ENCODE measurements at places on chromosomes 1 and 21.

- DNase-seq: no peak
Measured at GRCh38 chr1:165355139-165355976, 1.2 kb downstream of the LMX1A start.

DNA sequence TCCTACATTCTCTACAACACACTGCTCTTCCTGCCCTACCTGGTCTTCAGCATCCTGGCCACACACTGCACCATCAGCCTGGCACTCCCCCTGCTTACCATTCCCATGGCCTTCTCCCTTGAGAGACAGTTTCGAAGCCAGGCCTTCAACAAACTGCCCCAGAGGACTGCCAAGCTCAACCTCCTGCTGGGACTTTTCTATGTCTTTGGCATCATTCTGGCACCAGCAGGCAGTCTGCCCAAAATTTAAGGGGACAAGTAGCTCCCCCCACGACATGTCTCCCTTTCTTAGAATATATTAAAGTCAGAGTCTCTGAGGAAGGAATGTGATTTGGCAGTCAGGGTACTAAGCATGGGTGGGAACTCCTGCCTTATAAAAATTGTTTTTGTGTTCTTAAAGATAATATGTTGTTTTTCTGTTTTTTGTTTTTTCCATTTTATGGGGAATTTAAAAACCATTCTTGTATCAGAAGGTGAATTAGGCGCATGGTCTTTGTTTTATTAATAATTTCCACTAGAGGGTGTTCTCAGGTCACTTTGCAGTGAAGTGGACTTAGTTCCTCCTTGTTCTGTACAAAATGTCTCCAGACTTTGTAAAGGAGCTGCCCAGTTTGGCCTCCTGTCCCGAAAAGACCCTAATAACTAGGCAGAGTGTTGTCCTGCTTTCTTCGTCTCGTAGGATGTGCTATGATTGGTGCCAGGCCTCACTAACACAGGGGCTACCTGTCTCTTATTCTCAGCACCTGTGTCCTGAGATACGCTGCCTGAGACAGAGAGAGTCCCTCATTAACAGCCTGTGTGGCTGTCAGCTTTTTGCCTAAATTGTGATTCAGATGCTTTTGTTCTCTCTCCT, 13.1 kb downstream of the UBIAD1 start:
- no peak for DNase-seq

- DNase-seq: no peak
Measured at GRCh38 chr1:236179634-236180033, 37.3 kb downstream of the GPR137B start.

GRCh38 chr1:191839891-191840290, 318.4 kb upstream of the RGS18 start:
- no peak for DNase-seq

GRCh38 chr1:84027368-84027767, 28.4 kb upstream of the TTLL7 start:
- no peak for DNase-seq

DNA sequence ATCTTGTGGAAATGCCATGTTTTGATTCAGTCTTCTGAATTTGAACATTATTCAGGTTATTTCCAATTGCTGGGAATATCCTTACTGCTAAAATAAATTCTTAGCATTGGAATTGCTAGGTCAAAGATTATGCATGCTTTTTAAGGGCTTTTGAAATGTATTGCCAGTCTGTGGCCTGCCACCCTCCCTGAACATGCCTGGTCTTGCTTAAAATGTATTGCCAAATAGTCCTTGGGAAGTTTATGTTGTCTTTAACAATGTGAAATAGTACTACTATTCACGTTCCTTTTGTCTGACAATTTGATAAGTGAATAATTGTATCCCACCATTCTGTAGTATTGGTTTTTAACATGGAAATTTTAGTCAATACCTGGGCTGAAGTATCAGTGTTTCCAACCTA, 13.6 kb downstream of the TARDBP start:
- no peak for DNase-seq

DNA sequence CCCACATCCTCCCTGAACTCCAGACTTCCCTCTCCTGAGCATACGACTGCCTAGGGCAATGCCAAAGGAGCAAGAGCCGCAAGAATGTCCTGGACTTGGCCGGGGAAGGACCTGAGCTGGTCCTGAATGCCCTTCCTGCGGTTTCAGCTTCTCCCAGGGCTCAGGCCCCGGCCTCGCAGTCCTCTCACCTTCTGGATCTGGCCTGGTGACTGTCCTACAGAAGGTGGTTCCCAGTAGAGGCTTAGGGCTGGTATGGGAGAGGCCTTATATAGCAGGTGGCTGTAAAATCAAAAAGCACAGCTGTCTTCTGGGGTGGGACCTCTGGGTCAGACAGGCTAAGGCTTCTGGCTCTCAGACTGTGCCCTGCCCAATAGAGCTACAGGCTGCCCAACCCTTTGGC, at the start of gene LYPD8:
Gene LYPD8 (minus strand): TSS at position 243 of the 400 bp plus-strand sequence. CDS start 4,678 bp downstream, outside the sequence.
- no peak for DNase-seq

GRCh38 chr1:181588631-181589030, 105.3 kb downstream of the CACNA1E start:
- DNase-seq: no peak

- DNase-seq: no peak
Measured at GRCh38 chr21:40723317-40723716, 123.6 kb downstream of the DSCAM start.

DNA sequence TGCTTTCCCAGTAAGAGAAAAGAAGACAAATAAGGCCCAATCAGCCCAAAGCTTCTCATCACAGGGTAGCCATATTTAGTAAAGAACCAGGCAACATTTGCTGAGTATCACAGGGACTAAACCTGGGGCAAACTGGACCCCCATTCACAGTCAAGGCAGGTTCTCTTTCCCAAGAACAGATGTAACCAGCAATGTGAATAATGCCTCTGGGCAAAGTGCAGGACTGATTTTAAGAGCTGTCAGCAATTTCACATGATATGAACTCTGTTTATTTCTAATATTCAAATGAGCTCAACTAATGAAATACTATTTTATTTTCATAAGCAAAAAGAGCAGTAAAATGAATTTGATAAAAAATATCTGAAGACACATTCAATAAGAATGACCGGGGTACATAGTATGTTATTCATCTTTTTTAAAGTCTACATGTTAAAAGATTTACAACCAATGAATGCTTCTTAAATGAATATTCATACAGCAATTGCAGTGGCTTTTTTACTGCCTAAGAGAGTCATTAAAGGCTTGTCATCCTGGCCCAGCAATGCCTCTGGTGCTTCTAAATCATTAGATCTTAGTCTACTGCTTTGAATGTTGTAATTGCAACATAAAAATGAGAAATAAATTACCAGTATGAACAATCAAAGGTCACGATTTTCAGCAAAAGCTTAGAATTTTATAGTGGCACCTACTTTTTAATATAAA, 308.8 kb downstream of the SMYD3 start:
- no peak for DNase-seq

GRCh38 chr1:23619299-23620188, 60.2 kb upstream of the ID3 start:
- DNase-seq: peak; percentile 37

GRCh38 chr1:243508303-243508713, 252.5 kb downstream of the SDCCAG8 start:
- no peak for DNase-seq

DNA sequence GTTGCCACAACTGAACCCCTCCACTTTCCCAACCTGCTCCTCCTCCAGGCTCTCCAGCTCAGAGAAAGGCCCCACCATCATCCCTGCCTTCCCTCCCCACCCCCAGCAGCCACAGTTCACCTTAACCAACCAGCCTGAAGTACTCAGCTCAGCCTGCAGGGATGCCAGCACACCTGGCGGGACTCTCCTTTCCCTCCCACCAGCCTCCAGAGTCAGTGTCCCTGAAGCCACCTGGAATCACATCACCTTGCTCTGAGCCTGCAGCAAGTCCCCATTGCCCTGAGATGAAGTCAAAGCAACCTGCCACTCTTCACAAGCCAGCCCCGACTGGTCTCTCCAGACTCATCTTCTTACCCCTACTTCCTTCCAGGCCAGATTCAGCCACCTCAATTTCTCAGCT, 26.2 kb upstream of the ZC3H12A start:
- DNase-seq: no peak

- DNase-seq: no peak
Measured at GRCh38 chr1:56638248-56638647, 6.9 kb upstream of the PRKAA2 start.

- DNase-seq: no peak
Measured at GRCh38 chr1:158011714-158012113, 18.3 kb downstream of the KIRREL1 start.

- no peak for DNase-seq
Measured at GRCh38 chr1:181396171-181396670, 87.1 kb upstream of the CACNA1E start.
